ENCODE measurements at places on chromosomes 11 and 22. TPM values are rescaled to one million over a fixed set of nuclear protein-coding genes. Genes with fewer than 3 reads are reported as not detected.
A peak's percentile ranks its signal among the peaks of the same experiment; 100 is the strongest.

POTEH gene
- polyA plus RNA-seq = not detected

GRAP2 gene
- 1.8 TPM for polyA plus RNA-seq

GRCh38 chr11:44950031-44950624, 555 bp downstream of the TP53I11 start:
- no peak for DNase-seq

DNA sequence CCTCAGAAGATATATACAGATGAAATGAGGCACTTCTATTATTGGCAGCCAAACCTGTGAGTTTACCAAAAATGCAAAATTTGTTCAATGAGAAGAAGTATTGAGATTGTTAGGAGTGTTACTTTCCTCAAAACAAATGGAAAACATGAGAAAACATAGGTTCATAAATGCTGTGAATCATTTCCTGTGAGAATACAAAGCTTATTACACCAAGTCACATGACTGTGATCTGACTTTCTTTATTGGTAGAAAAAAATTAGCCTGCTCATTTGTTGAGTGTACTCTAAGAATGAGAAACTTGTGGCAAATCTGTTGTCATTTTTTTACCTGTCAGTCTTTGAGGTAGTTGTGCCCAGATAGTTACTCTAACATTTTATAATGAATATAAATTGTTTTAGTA, 215.1 kb downstream of the TMEM135 start:
- DNase-seq = no peak

DNA sequence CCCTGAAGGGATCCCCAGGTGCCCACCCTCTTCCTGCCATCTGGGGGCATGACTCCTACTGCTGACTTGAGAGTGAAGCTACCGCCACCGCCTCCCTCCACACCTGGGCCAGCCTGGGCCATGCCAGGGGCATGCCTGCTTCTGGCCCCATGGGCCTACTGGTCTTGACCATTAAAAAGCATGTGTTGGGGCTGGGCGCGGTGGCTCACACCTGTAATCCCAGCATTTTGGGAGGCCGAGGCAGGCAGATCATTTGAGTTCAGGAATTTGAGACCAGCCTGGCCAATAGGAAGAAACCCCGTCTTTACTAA, 37.7 kb upstream of the CCDC188 start:
- DNase-seq = no peak

- peak; percentile 3 for DNase-seq
Observed at GRCh38 chr11:18490319-18490718, 34.7 kb downstream of the LDHAL6A start.

GRCh38 chr11:2130881-2131352, 8.3 kb downstream of the IGF2 start:
- no peak for DNase-seq

Data from large intestine (tissue), 12 donors.